ENCODE measurements at places on chromosomes 2 and 18.
A peak's percentile ranks its signal among the peaks of the same experiment; 100 is the strongest.

DNA sequence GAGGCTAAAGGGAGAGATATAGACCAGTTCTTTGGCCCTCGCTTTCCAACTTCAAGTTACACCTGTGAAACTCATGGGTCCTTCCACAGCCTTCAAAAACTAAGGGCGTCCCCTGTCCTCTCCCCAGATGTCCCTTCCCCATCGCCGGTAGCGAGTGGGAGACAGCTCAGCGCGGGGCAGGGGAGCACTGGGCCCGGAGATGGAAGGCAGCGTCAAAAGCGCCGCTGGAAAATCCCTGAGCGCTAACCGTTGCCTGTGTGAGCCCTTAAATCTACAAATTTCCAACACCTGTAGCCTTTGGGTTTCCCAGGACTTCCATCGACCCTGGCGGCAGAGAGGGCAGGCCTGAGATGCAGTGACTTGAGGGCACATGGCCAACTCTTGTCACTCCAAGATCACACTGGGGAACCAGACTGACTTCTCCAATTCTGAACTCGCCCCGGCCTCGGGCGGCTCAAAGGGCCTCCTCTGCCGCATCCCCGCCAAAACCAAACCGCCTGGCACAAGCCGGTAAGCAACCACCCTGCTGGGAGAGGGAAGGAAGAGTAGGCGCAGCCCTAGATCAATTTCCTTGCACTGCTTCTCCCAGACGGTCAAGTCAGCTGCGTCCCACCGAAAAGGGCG lies 879 bp upstream of the EPAS1 start:
- DNase-seq = peak; percentile 23

- peak; percentile 29 for DNase-seq
Measured at GRCh38 chr2:144508172-144508851, 11.6 kb downstream of the ZEB2 start.

- no peak for DNase-seq
Measured at GRCh38 chr2:1496359-1496821, 83.1 kb downstream of the TPO start.

DNA sequence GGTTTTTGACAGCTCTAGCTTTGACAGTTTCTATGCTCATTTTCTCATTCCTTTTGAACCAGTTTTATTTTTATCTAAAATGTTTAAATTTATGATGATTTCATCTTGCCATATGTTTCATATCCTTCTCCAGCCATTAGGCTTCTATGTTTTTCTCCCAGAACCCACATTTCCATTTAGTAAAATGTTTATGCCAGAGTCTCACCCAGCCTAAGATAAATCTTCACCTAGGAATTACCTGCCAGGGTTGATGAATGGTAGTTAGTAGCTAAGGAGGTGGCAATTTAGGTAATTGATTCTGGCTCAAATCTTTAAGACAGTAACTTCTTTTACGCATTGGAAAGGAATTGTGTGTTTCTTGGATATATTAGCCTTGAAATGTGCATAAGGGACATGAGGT lies 83.6 kb downstream of the PRKRA start:
- DNase-seq = no peak

- peak; percentile 86 for DNase-seq
Measured at GRCh38 chr2:192151853-192152252, 42.9 kb downstream of the TMEFF2 start.

- DNase-seq = peak; percentile 14
Measured at GRCh38 chr2:152247337-152247695, 71.8 kb upstream of the STAM2 start.

GRCh38 chr2:162343824-162344616 lies at the start of gene GCA:
Gene GCA (plus strand): TSS chr2:162344132. CDS start chr2:162344249, 117 bp downstream.
- DNase-seq = peak; percentile 93

DNA sequence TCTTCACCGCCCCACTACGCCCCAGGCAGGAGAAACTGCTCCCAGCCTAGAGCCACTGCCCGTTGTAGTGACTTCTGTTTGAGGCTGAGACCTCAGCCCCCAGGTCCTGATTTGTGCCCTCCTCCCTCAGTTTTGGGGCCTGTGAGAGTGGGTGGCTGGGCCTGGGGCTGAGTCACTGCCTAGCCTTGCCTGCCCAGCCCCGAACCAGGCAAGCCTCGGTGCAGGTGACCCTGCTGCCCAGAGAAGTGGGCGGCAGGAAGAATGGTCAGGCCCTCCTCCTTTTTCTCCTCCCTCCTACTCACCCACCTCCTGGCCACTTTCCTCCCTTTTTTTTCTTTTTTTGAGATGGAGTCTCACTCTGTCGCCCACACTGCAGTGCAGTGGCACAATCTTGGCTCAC lies 66.6 kb downstream of the ZFP36L2 start:
- no peak for DNase-seq

- DNase-seq = peak; percentile 29
Measured at GRCh38 chr2:12720278-12720620, 3.5 kb downstream of the TRIB2 start.

DNA sequence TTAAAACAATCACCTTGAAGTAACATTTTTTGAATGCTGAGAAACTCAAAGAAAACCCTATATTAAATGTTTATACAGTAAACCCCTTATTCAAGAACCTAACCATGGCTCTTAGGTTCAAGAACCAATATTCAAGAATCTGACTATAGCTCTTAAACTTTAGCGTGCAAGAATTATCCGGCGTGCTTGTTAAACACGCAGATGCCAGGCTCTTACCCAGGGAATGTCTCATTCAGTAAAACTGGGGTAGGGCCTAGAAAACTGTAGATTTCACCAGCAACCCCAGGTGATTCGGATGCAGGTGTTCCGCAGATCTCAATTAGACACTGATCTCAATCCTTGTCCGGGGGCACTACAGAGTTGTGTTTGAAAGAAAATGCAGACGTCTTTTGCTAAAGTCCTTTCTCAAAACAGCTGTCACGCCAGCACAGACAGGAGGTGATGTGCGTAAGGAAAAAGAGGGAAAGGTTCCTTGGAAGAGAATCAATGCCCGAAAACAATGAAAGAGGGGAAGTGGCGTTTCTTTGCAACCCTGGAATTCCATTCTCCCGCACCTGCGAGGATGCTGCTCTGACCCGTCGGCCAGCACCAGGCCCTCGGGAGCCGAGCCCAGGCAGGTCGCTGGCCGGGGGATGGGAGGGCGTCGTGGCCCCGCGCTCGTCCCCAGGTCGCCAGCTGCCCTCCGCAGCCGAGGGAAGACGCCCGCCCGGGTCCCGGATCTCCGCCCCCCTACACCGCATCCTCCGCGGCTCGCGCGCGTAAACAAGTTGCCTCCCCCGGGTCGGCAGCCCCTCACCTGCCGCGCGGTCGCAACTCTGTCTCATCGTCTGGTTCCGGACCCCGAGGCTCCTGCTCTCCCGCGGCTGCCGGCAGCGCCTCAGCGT lies 851 bp downstream of the EIF2AK3 start:
- DNase-seq = no peak

- DNase-seq = no peak
Measured at GRCh38 chr2:27929916-27930486, 39.5 kb downstream of the BABAM2 start.

GRCh38 chr18:35511428-35511827 lies 13.7 kb upstream of the INO80C start:
- DNase-seq = no peak

GRCh38 chr2:11319939-11320338 lies 24.5 kb downstream of the ROCK2 start:
- DNase-seq = no peak

DNA sequence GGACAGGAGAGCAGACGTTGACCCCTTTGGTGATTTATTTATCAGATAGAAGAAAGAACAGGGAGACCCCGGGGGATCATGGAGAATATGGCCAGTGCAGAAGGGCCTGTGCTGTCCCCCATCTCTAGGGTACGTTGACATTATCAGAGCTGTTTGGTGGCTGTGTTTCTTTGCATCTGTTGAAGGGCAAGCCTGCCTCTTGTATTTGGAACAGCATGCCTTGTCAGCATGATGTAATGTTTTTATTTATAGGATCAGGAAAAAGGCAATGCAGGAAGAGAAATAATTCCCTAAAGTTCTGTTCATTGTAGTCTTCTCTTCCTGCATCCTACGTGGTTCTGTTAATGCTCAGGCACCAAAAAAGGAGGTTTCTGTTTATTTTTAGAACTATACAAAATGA lies 49.8 kb upstream of the CABYR start:
- no peak for DNase-seq

DNA sequence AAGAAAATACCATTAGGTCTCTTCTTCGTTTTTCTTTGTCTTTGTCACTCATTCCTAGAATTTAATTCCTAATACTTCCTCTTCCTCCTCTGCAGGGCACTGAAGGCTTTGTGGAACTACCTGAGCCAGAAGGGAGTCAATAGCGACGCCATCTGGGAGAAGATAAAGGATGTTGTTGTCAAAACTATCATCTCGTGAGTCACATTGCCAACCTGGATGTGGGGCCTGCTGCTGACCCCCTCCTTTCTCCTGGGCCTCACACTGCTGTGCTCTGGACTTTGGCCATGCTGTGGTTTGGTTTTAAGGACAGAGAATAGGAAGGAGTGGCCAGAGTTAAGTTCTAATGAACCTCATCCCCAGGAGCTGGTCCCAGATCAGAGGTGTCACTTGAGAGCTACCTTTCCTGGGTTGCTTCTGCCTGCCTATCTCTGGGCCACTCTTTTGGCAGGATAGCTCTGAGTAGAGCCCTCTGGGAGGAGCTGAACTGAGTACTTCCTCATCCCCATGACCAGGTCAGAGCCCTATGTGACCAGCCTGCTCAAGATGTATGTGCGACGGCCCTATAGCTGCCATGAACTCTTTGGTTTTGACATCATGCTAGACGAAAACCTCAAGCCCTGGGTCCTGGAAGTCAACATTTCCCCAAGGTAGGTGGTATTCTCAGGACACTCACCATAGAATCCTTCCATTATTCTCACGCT lies 33.1 kb upstream of the CYP27A1 start:
- DNase-seq = no peak

GRCh38 chr2:235678712-235679111 lies 184.9 kb downstream of the AGAP1 start:
- no peak for DNase-seq

All from fibroblast of skin of back (primary cell).